ENCODE measurements at places on chromosomes 16 and 17.
A peak's percentile ranks its signal among the peaks of the same experiment; 100 is the strongest.

DNA sequence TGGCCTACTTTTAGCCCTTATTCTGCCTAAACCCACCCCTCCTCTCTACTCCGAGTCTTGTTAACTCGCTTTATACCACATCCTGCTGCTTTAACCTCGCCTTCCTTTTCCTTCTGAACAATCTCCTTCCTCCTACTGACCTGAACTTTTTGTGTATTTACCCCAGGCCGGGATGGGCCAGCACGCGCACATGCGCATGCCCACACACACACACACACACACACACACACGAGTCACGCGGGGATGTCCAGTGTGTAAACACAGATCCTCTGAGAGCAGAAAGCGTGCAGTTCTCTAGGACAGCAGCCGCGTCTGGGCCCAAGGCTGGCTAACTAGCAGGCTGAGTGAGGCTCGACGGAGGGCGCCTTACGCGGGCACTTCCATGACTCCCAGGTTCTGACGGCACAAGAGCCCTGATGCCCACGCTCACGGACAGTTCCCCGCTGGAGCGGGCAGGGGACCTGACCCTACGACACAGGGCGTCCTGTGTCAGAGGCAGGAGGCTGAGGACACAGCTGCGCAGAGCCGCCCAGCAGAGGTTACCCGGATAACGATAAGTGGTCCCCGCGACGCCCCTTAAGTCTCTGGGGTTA lies 610 bp downstream of the PIK3R5 start:
- peak; percentile 53 for DNase-seq

DNA sequence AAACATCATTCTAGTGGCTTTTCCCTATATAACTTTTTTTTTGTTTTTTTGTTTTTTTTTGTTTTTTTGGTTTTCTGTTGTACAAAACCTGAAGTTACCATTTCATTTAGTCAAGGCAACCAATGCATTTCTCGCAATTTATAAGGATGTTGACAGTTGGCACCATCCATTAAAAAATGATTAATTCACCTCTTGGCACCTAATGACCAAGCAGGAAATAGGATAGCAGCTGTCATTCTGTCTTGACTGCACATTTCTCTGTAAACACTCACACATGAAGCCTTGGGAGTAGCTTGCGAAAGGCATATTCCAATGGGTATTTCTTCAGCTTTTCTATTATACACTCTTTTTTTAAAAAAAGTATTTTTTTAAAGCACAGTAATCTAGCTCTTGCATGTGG lies 77.5 kb downstream of the SYCE1L start:
- no peak for DNase-seq

GRCh38 chr16:69079697-69080096 lies 25.8 kb upstream of the HAS3 start:
- no peak for DNase-seq

GRCh38 chr17:55692276-55692675 lies 30.4 kb downstream of the TMEM100 start:
- DNase-seq, result no peak

DNA sequence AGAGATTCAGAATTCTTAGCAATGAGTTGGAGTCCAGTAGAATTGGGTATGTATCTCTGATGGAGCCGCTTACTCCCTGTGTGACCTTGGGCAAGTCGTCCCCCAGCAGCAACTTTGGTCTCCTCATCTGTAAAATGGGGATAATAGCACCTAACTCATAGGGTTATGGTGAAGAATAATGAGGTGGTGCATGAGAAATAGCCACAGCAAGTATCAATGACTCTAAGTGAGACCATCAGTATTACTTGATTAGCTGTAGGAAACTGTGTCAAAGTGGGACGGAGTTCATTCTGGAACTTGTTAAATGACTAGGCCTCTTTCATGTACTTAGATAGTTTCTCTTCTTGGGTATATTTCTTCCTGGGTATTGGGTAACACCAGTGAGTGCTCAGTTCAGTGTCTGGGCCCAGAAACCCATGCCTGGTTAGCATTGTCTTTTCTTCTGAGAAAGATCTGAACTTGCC lies 6.4 kb downstream of the PRKCB start:
- DNase-seq, result no peak

DNA sequence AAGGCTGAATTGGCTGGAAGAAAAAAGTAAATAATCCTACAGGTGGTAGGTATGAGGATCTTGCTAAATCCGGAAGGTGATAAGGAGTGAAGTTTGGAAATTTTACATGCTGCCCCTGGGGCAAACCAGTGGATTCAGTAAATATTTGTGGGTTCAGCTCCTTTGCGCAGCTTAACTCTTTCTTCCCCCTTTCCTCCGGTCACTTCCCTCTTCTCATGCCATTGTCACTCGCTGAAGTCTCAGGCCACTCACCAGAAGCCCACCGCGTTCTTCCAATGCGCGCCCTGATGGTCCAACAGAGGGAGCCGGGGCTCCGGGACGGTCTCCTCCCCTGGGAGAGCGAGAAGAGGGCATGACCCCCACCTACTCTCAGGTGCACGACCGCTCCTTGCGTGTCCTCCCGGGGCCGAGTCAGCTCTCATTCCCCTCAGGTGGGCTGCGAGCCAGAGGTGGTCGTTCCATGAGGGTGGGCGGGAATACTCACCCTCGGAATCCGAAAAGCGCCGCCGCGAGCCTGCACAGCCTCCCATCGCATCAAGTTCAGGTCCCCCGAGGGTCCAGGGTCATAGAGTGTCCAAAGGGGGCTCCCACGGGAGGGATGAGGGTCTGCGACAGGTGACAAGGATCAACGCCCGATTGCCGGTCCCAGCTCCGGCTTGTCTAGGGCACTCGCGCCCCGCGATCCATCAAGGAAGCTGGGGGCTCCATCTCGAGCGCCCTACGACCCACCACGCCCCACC lies 474 bp downstream of the CLN3 start:
- DNase-seq, result peak; percentile 30

GRCh38 chr16:20878682-20879147 lies 21.4 kb downstream of the DCUN1D3 start:
- DNase-seq, result no peak

DNA sequence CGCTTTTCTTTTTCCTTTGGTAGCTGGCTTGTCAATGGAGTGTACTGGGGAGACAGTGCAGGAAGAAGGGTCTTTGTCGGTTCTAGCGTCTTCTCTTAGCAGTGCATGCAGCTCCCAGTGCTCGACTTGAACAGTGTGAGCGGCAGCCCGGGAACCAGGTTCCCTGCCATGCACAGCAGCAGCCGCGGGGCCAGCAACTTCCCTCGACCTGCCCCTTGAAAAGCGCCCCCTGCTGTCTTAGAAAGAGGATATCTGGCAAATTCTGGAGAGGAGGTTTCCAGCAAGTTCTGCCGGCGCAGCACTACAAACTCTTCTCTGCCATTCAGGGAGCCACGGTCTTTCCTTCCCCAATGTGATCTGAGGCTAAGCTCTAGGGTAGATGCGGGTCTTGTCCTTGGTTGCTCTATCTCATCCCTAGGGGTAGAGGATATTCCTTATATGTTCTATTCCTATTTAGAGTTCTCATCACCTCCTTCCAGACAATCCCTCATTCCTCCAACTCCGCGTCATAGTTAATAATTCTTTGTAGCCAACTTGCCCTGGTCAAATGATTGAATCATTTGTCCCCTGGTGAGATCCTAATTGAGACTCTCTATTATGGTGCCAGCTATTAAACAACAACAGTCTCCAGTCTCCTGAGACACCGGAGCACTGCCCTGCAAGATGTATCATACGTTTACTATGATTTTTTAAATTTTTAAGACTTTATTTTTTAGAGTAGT lies 451.3 kb downstream of the PMP22 start:
- DNase-seq, result no peak

DNA sequence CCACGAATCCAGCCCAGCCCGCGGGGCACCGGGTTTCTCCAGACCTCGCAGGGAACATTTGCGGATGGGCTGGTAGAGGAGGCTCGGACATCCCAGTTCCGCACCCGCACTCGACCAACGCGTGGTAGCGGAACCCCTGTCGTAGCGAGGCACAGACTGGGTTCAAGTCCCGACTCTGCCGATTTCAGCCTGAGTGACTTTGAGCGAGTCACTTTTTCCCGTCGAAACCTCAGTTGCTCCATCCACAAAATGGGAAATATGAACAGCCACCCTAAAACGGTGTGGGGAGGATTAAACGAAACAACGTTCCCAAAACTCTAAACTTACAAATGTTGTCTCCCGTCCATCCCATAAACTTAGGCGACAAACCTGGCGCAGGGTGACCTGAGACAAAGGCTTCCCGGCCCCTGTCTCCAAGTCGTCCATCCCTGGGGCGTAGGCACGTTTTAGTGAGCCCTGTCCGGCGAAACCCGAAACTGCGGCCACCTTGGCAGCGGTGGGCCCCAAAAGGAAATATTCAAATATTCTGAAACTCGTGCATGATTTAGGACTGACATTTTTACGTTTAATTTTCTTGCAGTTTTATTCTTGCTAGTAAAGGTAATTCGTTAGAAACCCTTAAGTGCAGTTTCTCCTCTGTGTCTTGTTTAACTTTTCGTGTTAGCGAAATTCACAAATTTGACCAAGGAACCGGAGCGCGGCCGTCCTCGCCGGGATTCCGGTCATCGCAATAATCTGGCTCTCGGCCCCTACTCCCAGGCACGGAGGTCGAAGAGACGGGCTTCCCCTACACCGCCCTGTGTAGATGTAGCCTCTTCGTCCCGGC lies 1.9 kb upstream of the MLLT6 start:
- peak; percentile 54 for DNase-seq

DNA sequence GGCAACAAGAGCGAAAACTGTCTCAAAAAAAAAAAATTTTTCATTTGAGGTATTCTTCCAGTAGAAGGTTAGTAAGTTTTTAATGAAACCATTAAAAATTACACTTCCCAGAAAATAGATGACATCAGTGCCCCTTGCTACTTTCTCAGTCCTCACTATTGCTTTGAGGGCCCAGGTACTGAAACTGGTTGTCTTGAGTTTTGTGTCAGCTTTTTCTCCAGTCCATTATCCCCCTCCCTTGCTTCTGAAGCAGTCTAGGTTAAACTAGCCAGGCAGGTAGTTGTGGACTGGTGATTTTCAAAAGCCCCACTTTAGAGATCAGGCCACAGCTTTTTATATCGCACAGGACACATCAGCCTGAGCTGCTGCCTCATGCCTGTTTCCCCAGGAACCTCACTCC lies 10.9 kb downstream of the SMCR8 start:
- DNase-seq, result no peak

GRCh38 chr17:30450125-30451027 lies 26.8 kb upstream of the GOSR1 start:
- DNase-seq, result no peak

GRCh38 chr16:52597772-52598483 lies 51.0 kb upstream of the TOX3 start:
- no peak for DNase-seq

- no peak for DNase-seq
Observed at GRCh38 chr17:64326420-64327054, 63.5 kb upstream of the TEX2 start.

DNA sequence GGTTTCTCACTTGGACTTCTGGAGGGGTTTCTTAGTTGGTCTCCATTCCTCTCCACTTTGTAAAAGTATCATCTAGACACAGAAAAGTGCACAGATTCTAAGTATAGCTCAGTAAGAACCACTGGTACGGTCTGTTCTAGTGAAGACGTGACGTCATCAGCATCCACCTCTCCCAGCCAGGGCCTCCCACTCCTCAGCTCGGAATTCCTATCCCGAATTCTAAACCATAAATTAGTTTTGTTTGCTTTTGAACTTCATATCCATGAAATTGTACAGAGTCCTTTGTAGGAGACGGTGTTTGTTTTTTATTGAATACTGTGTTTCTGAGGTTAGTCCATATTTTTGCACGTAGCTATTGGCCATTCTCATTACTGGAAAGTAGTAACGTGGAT lies 25.5 kb downstream of the FOXK2 start:
- DNase-seq, result no peak

- DNase-seq, result no peak
Observed at GRCh38 chr17:30950669-30951399, 20.0 kb upstream of the RNF135 start.

DNA sequence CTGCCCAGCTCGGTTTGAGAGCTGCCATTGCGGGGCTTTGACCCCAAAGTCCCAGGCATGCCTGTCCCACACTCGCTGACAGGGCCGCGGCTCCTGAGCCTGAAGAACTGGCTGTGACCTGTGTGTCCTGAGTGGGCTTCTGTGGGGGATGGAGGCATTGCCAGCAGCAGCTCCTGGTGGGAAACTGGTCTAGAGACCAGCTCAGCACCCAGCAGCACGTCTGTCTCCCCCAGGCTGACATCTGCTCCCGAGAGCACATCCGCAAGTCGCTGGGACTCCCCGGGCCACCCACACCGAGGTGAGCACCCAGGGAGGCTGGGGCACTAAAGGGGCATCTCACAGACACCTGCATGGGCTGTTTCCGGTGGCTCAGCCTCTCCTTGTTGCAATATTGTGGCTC lies 13.4 kb downstream of the ENDOV start:
- DNase-seq, result no peak

- DNase-seq, result no peak
Observed at GRCh38 chr16:79079656-79080420, 520.7 kb downstream of the MAF start.

- no peak for DNase-seq
Observed at GRCh38 chr16:64159976-64160375, 961.9 kb downstream of the CDH11 start.

- DNase-seq, result no peak
Observed at GRCh38 chr17:80990921-80991644, 558 bp upstream of the CHMP6 start.

- no peak for DNase-seq
Observed at GRCh38 chr16:1062895-1063294, 9.7 kb upstream of the SSTR5 start.

- no peak for DNase-seq
Observed at GRCh38 chr16:88498576-88499208, 45.6 kb downstream of the ZFPM1 start.

GRCh38 chr17:64008346-64008745 lies 10.2 kb downstream of the PRR29 start:
- DNase-seq, result no peak

DNA sequence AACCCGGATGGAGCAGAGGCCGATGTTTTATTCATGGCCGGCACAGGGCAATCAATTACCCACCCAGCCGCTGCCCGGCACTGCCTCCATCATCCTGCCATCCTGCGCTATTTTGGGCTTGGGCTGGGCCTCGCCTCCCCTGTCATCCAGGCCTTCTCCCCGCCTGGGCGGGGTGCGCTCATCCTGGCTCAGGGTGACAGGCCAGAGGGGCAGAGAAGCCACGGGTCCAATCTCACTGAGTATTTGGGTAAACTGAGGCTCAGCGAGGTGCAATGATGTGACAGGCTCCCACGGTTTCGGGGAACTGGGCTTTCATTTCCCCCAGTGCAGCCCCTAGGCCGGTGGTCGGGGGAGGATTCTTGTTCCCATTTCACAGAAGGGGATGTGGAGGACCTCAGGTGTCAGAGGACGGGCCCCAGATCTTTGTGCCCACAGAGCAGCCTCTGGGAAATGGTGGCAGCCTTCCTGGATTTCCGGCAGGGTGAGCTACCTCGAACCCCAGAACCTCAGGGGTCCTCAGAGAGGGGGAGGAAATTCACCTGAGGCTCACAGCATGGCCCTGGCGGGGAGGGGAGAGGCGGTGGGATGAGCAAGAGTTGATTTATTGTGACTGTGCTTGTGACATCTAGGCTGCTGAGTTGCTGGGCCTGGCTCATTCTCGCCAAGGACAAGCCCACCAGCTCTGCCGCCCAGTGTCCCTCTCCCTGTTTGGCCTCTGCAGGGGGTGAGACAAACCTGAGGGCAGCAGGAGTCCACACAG lies 23.8 kb upstream of the KCNJ12 start:
- DNase-seq, result no peak

GRCh38 chr16:83215406-83216001 lies 588.7 kb downstream of the CDH13 start:
- DNase-seq, result peak; percentile 46

GRCh38 chr16:49598383-49599170 lies 225.0 kb downstream of the C16orf78 start:
- DNase-seq, result no peak

Measured in stimulated activated CD4-positive, alpha-beta T cell treated with anti-CD3 and anti-CD28 coated beads, Interleukin-2, amount 100 ng/mL, for 24 hours (primary cell).